CD4-positive, alpha-beta T cell treated with Interleukin-12 subunit alpha and Interleukin-12 subunit beta, for 1 hour (primary cell): ENCODE measurements at places on chromosomes 1 and 21.

DNA sequence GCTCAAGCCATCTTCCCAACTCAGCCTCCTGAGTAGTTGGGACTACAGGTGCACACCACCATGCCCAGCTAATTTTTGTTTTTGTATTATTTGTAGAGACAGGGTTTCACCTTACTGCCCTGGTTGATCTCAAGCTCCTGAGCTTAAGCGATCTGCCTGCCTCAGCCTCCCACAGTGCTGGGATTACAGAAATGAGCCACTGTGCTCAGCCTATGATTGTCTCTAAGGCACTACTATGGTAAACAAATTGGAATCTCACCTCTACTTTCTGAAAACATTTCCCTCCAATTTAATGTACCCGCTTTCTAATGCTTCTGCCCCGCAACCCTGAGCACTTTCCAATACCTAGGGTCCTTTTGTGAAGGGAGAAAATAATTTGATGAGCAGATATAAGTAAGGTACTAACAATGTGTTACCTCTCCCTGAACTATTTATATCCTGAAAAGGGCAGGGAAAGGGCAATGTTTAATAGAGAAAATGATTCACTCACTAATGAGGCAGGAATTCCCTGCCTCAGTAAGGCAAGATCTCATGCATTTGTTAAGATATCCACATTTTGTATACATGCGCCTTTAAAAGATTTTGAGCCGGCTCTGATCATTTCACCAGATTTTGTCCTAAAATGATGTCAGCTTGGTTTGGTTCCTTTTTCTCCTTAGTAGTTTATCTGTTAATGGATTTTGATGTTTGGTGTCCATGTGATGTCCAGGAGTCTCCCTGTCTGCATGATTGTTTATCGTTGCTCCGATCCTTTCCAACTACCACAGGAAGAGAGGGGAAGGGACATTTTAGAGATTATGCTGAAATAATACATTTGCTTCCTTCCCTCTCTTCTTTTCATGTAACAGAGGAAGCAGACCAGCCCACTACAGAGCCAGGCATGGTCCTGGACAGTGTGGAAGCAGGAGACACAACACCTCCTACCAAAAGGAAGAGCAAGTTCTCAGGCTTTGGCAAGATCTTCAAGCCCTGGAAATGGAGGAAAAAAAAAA is 47.3 kb upstream of the RCC1 start:
- DNase-seq, result no peak

GRCh38 chr1:116510361-116510760 is 60.5 kb downstream of the CD58 start:
- no peak for DNase-seq

GRCh38 chr1:223344491-223344890 is 19.5 kb downstream of the SUSD4 start:
- DNase-seq, result no peak

DNA sequence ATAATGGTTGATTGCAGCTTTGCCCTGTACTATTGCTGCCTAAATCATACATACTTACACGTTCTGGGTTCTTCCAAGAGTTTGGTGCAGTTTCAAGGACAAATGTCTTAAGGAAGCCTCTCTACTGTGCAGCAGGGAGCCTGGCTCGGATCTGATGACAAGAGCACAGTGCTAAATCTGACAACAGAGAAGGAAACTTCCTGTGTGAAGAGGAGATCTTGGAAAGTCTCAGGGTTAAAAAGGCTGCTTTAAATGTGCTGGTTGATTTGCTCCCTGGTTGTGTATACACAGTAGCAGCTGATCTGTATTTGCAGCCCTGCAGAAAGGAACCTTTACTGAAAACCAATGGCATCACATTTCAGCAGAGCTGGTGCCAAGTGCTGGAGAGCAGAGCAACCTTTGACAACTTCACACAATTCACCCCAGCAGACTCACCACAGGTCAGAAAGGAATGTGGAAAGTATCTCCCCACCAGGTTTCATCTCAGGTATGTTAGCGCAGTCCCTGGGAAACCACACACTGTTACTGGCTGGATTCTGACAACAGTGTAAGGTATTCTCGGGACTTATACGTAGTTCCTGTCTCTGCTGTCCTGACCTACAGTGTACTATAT is 355.0 kb upstream of the ESRRG start:
- DNase-seq, result no peak
